ENCODE measurements at places on chromosomes 2 and 18.

DNA sequence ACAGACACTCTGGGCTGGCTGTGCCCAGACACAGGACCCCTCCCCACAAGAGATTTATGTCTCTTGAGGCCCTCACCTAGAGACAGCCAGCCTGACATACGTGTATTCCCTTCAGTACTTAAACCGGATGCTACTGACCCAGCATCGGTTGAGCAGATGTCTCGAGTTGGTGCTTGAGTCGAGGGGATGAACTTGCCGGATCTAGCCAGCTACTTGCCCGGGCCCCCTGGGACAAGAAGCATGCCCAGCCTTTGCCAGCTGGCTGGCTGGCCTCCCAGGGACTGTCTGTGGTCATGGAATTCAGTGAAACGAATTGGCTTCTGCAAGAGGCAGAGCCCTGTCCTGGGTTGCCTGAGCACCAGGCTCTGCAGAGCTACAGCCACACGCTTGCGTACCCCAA is 36.0 kb downstream of the DNMT3A start:
- DNase-seq = no peak

GRCh38 chr2:98903767-98904485 is 32.1 kb downstream of the CRACDL start:
- no peak for DNase-seq

DNA sequence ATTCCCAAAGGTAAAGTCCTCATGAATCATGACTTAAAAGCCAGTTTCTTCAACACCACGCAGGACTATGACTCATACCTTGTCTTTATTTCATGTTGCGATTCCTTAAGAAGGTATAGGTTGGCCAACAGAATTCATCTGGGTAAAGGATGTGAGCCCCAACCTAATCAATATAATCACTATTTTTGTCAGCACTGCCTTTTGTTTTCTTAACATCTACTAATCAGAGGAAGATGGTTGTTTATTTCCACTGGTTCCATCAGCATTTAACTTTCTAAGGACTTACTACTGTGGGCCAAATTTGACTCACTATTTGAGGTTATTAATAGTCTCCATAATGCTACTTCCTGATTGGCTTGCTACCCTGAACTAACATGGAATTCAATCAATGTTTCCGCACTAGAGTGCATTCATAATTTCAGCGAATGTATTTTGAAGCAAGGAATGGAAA is 78.6 kb downstream of the SCG2 start:
- DNase-seq = no peak

DNA sequence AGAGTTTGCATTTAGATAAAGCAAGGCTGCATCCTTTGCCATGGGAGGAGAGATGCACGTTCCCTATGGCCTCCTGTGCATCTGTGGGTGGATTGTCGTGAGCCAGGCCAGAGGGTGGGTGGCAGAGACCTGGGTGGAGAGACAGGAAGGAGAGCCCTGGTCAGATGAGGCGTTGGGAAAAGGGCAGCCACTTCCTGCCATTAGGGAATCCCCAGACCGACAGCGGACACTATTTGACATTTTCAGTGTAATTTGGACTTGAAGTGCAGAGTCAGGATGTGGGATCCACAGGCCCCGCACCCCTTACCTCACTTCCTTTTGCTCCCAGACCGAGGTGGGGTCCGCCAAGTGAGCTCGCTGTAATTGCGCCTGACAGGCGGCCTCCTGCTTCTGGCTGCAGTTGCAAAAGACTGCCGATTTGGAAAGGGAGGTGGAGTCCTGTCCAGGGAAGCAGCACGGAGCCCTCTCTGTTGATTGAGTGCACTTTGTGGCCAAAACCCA is 150.0 kb downstream of the DYSF start:
- DNase-seq = no peak

- DNase-seq = no peak
These were observed 71.2 kb downstream of the PLB1 start for GRCh38 chr2:28567061-28567471.

DNA sequence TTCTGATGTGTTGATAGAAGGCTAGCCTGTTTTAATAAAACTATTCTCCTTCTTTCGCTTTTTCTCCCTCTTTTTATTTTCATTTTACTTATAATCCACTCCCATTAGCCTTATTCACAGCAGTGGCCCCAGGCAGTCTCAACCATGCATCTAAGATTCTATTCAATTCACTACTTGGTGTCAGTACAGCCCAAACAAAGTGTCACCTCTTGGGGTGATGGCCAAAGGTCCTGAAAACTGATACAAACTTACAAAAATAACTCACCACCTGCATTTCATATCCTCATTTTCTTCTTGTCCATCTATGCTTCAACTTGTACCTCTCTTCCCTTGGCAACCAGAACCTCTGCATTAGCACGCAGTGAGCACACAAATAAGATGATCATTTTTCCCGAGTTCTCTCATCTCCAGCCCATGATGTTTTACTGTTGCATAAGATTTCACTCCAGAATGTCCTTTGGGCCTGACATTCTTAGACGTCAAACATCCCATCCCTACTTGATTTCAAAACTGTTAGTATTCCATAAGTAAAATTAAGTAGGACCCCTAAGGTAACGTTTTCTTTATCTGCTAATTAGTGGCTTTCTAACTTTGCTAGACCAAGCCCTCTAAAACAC is 559.3 kb upstream of the TNP1 start:
- DNase-seq = no peak

- no peak for DNase-seq
These were observed 380.6 kb upstream of the UBE2E3 start for GRCh38 chr2:180599804-180600203.

GRCh38 chr2:26993768-26994167 is 23.3 kb downstream of the MAPRE3 start:
- no peak for DNase-seq

DNA sequence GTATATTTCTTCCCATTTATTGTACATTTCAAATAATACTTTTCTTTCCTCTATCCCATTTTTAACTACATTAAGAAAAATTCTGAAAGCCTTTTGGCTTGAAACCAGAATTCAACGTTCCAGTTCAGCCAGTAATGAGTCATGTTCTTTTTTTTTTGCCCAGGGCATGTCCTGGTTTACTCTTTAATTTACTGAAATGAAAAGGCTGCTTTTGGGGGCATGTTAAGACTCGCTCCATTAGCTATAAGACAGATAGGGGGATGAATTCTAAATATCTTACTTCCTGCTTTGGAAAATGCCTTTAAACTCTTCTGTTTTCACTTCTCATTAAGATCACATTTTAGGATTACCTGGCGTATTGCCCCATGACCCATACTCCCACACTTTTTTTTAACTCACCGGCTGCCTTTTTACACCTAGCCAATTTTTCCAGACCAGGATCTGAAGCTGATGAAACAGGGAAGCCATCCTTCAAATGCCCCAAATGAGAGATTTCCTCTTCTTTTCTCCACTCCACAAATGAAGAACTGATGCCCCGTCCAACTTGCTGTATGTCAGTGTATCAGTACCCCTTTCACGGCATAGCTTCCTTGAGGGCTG is 585 bp downstream of the ABCA12 start:
- no peak for DNase-seq

DNA sequence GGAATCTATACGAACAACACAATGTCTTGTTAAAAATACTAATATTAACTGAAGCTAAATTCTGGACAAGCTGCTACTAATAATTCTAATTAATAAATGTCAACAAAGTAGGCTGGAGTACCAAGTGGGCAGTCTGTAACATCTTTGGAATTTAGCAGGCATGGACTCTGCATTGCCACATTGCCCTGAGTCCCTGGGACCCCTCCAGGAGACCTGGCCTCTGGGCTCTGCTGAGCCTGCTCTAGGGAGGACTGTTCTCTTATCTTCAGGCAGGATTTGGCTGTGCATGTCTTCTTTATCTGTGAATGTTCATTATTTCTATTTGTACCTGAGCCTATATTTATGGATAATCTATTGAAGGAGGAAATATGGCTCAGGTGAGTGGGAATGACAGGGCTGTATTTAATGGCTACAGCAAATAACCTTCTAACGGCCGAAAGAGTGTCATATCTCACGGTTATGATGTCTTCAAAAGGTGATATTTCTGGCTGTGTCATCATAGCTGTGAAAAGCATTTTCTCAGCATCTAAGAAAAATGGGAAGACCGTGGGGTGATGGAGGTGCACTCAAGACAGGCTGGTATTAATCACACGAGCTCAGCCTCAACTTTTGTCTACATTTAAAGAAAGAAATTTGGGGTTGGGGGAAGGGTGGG is 28.6 kb upstream of the SETBP1 start:
- DNase-seq = no peak

DNA sequence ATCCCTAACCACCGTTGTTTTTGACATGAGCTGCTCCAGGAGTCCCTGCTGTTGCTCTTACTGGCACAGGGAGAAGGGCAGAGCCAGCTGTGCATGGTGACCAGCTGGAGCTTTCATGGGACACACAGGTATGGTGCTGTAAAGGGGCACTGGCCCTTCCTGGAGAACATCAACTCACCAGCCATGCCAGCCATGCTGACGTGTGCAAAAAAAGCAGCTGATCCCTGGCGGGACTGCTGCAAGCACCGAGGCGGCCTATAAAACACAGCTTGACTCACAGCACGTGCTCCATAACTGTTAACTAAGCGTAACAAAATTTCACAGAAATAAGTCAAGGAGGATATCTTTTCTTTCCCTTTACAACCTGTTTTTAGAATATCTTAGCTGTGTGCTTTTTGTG is 165.1 kb downstream of the TMEM163 start:
- no peak for DNase-seq

DNA sequence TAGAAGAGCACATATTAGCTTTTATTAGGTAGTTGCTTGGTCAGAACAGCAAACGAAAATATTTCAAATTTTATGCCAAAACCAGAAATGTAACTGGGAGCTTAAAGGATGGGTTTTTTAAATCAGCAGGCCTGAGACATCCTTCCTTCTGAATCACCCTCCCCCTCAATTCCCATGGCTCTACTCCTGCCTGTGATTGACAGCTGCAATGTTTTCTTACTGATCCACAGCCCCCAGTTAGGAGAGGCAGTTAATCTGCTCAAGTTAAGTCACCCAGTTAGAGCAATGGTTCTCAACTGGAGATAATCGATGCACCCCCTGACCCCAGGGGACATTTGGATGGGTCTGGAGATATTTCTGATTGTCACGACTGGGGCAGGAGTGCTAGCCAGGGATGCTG is 24.9 kb downstream of the KCTD18 start:
- no peak for DNase-seq

GRCh38 chr18:57150828-57151227 is 3.9 kb downstream of the BOD1L2 start:
- no peak for DNase-seq

GRCh38 chr18:35549564-35549963 is 32.0 kb upstream of the GALNT1 start:
- DNase-seq = no peak

- no peak for DNase-seq
These were observed 41.3 kb downstream of the BCL11A start for GRCh38 chr2:60512062-60512622.

GRCh38 chr2:50875561-50875960 is 156.4 kb downstream of the NRXN1 start:
- DNase-seq = no peak

DNA sequence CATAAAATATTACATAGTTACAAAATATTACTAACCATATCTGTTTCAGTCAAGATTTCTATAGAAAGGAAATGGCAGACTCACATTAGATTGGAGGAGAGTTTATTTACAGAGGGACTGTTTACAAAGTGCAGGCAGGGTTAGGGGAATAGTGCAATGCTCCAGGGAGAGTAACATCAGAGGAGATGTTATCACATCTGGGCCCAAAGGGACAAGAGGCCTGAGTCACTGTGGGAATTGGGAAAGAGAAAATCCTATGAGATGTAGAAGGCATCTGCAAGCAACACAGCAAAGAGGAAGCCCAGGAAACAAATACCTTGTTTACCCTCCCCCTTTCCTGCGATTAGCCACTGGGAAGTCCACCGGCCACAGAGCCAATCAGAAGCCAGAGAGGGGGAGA is 227.3 kb upstream of the TANK start:
- DNase-seq = no peak

- DNase-seq = no peak
These were observed 9.1 kb upstream of the PROM2 start for GRCh38 chr2:95265182-95265581.

- no peak for DNase-seq
These were observed 85.4 kb downstream of the MAIP1 start for GRCh38 chr2:200040831-200041230.

GRCh38 chr2:216274194-216274840 is 98.0 kb downstream of the MARCHF4 start:
- DNase-seq = no peak

DNA sequence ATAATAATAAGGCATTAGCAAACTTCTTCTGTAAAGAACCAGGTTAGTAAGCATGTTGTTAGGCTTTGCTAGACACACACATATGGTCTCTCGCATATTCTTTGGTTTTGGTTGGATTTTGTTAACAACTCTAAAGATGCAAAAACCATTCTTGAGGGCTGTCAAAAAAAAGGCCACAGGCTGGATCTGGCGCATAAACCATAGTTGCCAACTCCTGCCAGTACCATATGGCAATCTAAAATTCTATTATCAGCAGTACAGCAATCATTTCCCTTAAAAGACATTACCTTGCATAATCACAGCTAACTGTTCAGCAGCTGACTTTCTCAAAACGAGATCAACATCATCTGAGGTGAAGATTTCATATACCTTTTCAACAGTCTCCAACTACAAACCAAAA is 63.5 kb downstream of the RTTN start:
- DNase-seq = no peak

GRCh38 chr18:6737833-6738232 is 8.3 kb downstream of the ARHGAP28 start:
- no peak for DNase-seq

DNA sequence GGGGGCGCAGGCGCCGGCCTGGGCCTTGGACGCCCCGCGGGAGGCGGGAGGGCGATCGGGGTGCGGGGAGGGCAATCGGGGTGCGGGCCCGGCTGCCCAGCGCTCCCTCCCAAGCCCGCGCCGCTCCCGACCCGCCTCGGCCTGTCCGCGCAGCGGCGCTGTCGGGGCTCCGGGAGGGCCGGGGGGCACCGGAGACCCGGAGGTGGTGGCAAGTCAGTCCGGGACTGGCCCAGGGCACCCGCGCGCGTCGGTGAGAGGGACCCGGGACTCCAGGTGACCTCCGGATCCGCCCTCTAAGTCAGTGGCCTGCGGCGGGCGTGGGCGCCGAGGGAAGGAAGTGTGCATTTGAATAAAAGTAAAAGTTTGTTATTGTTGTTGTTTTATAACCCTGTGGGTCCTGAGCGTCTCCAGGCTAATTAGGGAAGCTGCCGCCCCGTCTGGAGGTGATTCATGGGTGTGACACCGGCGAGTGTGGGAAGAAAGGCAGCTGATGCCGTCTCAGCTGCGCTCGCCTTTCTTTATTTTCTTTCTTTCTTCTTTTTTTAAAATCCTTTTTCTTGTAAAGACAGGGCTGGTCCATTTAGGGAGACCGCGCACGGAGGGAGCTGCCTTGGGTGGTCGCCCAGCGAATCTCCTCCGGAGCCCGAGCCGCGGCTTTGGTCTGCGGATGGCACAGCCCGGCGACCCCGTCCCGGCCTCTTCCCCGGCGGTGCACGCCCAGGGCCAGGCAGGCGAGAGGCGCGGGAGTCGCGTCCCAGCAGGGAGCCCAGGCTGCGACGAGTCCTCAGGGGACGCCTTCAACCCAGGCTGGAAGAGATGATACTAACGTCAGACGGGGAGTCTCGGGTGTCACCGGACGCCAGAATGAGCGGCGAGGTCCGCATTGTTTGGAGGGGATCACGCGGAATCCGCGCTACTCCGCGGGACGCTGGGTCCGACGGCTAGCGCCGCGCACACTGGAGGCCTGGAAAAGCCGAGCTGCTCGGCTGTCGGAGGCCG is 627 bp upstream of the CRACDL start:
- no peak for DNase-seq

All from T-cell (primary cell).